Fibroblast of the aortic adventitia (primary cell): ENCODE measurements at places on chromosomes 13 and 19. TPM values are rescaled to one million over a fixed set of nuclear protein-coding genes. Genes with fewer than 3 reads are reported as not detected.

Gene CCDC169
- 2.4 and 4.1 TPM in 2 replicates for total RNA-seq

DNA sequence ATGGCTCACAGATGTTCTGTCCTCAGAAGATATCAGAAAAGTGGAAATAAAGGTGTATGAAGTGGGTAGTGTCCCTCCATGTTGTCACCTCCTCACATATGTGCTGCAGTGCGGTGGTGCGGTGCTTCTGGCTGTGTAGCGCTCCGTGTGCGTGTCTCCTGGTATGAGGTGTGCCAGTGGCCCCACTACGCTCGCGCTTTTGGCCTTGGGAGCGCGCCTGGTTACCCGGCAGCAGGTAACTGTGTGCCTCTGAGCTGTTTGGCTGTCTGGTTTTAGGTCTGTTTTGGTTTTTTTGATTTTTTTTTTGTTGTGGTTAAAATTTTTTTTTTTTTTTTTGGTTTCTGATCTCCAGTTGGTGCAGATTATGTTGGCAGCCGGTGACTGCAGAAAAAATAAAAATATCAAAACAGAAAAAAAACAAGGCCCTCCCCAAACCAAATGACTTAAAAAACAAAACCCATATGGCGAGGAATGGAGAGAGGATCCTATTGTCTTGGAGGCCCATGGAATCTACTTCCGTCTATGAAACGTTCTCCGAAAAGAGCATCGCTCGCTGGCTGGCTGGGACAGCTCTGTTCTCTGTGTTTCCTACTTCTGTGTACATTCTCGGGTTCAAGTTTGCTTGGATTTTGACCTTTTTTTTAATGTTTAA is 7.9 kb downstream of the HNRNPL start:
- DNase-seq = no peak

DNA sequence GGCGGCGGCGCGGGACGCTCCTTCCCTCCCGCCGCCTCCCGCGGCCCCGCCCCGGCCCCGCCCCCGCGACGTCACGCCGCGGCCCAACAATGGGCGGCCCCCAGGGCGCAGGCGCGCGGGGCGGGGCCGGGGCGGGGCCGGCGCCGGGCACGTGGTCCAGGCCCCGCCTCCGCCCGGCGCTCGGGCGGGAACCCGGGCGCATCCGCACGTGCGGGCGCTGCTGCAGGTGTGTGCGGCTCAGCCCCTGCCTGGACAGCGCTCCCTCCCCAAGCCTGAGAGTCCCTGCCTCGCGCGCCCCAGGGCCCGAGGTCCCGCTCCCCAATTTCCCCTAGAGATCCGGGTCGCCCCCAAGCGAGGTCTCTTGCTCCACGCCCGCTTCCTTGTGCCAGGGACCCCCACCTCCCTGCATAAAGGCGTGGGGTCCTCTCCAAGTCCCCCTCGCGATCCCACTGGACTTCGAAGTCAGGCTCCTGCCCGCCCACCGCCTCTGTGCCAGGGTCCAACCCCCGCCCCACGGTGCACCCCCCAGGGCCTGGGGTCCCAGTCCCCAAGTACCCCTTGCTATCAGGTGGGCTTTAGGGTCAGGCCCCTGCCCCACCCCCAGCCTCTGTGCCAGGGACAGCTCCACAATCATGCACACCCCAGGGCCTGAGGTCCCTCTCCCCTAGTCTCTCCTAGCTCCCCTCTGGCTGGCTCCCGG is at the start of gene MEX3D:
MEX3D (minus strand) TSS at position 6 of the 700 bp plus-strand sequence. CDS start 267 bp downstream, outside the sequence.
- DNase-seq = peak; percentile 33

DNA sequence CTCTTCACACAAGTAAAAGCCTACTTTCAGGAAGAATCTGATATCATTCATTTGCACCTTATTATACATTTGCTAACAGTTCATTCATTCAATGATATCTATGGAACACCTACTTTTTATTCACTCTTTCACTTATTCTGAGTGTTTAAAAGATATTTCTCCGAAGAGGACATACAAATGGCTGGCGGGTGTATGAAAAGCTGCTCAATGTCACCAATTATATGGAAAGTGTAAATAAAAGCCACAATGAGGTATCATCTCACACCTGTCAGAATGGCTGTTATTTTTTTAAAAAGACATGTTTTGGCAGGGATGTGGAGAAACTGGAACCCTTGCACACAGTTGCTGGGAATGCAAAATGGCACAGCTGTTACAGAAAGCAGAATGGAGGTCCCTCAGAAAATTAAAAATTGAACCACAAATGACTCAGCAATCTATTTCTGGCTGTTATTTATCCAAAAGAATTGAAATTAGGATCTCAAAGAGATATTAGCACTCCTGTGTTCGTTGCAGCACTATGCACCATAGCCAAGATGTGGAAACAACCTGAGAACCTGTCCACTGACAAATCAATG is 127.6 kb upstream of the IRS2 start:
- no peak for DNase-seq

DNA sequence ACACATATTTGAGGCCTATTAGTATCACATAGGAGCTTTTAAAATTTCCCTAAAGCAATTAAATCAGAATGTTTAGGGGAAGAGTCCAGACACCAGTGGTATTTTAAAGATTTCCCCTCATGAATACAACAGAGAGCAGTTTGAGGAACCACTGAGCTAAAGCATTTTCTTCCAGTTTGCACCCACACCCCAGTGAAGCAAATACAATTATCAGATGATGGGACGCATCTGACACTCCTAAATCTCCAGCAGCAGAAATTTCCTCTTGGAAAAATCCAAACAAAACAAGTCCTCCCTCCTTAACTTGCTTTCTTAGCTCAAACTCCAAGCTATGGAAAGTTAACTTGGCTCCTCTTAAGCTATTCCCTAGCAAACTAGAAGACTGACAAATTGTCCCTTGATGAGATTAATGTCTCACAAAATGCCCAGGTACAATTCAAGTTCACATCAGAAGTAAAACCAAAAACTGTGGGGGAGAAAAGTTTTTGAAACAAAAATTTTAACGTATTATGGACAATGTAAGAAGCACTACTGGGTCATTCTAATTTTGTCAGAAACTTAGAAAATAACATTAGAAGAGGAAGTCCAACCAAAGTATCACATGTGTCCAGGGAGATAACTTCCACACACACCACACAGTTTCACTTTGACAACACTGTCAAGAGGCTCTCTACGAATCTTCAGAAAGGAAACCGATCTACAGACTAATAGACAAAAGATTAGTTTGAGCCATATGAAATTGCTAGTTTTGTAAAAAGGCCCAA is 74.1 kb downstream of the ABCC4 start:
- DNase-seq = no peak
